ENCODE measurements at places on chromosomes 2 and 18. TPM values are rescaled to one million over a fixed set of nuclear protein-coding genes. Genes with fewer than 3 reads are reported as not detected.

The FNDC4 gene
- 11.5 TPM for total RNA-seq

The TUBA4B gene
- not detected for total RNA-seq

The SLC19A3 gene
- total RNA-seq: 0.08 TPM

The GALR1 gene
- total RNA-seq: not detected

The SERPINB4 gene
- 1.9 TPM for total RNA-seq

The TLX2 gene
- total RNA-seq: 0.08 TPM

The GAD1 gene
- 2.1 TPM for total RNA-seq

The NT5DC4 gene
- not detected for total RNA-seq

The ATP8B1 gene
- total RNA-seq: 6.3 TPM

The ALLC gene
- total RNA-seq: not detected

The FABP1 gene
- not detected for total RNA-seq

The TEX44 gene
- total RNA-seq: not detected

The IL1R2 gene
- 12.9 TPM for total RNA-seq

The C2orf78 gene
- total RNA-seq: not detected

The REEP1 gene
- total RNA-seq: not detected

The SMARCAL1 gene
- total RNA-seq: 13.1 TPM

The RBFA gene
- 46.2 TPM for total RNA-seq

The SRD5A2 gene
- total RNA-seq: not detected

The TM4SF20 gene
- not detected for total RNA-seq

The SEC11C gene
- total RNA-seq: 72.5 TPM

The RNF152 gene
- total RNA-seq: 25.5 TPM

The RASGRP3 gene
- not detected for total RNA-seq

The DNAJC27 gene
- total RNA-seq: 0.91 TPM

The CNDP1 gene
- total RNA-seq: not detected

The ITPRIPL1 gene
- 1.0 TPM for total RNA-seq

The CABLES1 gene
- total RNA-seq: 1.9 TPM

The MOGAT1 gene
- not detected for total RNA-seq

The CARF gene
- 8.1 TPM for total RNA-seq

The SERPINB12 gene
- not detected for total RNA-seq

The INO80D gene
- 6.5 TPM for total RNA-seq

The DNAH6 gene
- under 0.01 TPM for total RNA-seq

The FLACC1 gene
- not detected for total RNA-seq

The BMPR2 gene
- 13.7 TPM for total RNA-seq

The DHRS9 gene
- not detected for total RNA-seq

The IL36RN gene
- total RNA-seq: 0.15 TPM

The CPLX4 gene
- total RNA-seq: not detected

The SEPTIN10 gene
- total RNA-seq: 61.2 TPM

The OBSL1 gene
- total RNA-seq: 29.7 TPM

The CPO gene
- not detected for total RNA-seq

The RDH14 gene
- 29.7 TPM for total RNA-seq

The SLC8A1 gene
- 6.8 TPM for total RNA-seq

The DGUOK gene
- 85.1 TPM for total RNA-seq

The IL37 gene
- not detected for total RNA-seq

The LOXL3 gene
- total RNA-seq: 1.6 TPM

The SCRN3 gene
- total RNA-seq: 6.3 TPM

The NPAS2 gene
- total RNA-seq: 12.9 TPM

The EVA1A gene
- 33.5 TPM for total RNA-seq

The M1AP gene
- total RNA-seq: not detected

The IMPA2 gene
- 55.3 TPM for total RNA-seq

The ACTG2 gene
- 0.15 TPM for total RNA-seq

The GPR17 gene
- total RNA-seq: not detected

The MROH2A gene
- total RNA-seq: not detected

The KCNS3 gene
- 20.9 TPM for total RNA-seq

The GLI2 gene
- 0.39 TPM for total RNA-seq

Measured in hair follicular keratinocyte (primary cell).